Fibroblast of lung (primary cell): ENCODE measurements at places on chromosomes 12 and 14.

DNA sequence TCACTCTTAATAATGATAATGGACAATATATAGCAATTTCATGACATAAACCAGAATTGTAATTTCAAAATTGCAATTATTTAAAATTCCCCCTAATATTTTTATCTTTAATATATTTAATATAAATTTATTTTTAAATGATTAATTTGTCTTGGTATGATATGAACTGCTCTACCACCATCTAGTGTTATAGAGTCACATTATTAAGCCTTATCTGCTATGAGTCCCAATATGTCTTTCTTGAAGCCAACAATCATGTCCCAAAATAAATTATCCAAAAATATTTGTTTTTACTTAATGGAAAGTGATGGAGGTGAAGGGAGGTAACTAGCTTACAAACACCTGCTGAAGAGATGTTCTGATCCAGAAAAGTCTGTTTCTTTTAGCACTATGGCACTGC, 151.4 kb downstream of the KCNC2 start:
- DNase-seq, result no peak

DNA sequence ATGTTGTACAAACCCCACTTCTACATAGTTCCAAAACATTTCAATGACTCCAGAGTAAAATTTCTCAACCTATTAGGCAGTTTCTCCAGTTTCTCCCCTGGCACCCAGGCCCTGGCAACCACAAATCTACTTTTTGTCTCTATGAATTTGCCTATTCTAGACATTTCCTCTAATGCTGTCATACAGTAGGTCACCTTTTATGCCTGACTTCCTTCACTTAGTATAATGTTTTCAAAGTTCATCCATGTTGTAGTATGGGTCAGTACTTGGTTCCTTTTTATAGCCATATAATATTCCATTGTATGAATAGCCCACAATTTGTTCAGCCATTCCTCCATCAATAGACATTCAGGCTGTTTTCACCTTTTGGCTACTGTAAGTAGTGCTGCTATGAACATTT, 67.0 kb downstream of the SPRING1 start:
- no peak for DNase-seq

DNA sequence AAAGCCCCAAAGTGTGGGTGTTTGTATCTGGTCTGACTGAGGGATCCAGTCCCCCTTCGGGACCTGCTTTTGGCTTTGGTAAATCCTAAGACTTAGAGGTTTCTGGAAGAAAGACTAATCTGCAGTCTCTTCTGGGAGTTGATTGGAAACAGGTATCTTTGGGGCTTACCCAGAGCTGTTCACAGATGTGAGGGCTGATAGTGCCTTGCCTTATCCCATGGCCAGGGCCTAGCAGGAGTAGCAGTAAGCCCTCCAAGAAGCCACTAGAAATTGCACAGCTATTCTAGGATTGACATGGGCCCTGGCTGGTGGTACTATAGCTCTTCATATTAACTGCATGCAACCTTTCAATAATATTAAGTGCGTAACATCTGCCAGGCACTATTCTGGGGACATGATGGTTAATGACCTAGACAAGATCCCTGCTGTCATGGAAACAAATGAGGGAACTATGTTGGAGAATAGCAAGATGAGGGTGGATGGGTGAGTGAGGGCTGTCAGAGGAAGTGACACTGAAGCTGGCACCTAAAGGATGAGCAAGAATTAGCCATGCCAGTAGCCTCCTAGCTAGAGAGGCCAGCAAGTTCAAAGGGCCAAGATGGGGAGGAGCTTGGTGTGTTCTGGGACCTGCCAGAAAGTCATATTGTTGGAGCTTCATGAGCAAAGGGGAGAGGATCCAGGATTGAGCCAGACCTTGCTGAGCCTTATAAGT, 71.7 kb downstream of the CRADD start:
- no peak for DNase-seq

DNA sequence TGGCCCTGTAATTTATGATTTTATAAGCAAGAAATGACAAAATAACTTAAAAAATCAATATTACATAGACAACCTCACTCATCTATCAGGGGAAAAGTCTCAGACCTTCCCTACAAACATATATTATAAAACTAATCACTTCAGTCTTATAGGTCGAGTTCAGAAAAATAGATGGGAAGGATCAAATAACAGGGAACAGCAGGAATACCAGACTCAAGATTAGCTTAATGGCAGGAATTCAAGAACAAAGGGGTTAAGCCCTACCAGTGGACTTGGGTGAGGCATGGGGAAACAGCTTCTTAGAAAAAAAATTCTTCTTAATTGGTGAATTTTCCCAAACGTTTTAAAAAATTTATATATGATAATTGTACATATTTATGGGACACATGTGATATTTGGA, 51.6 kb upstream of the CRY1 start:
- peak; percentile 25 for DNase-seq

DNA sequence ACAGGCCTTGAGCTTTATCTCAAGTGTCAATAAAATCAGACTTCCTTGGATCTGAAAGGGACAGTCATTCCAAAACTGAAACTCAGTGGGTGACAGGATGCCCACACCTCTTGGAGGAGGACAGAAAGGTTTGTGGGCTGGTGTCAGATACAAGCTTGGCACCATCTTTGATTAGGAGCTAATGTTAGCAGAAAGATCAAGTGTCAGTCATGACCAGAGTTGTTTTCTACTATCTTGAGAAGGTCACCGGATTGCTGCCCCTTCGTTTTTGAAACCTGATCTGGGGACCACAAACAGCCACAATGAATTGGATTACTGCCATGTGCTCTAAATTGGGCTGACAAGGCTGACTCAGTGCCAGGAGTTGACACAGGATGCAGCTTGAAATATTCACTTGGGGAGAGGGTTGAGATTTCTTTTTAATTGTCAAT, 88.3 kb downstream of the OTOGL start:
- DNase-seq, result peak; percentile 61

DNA sequence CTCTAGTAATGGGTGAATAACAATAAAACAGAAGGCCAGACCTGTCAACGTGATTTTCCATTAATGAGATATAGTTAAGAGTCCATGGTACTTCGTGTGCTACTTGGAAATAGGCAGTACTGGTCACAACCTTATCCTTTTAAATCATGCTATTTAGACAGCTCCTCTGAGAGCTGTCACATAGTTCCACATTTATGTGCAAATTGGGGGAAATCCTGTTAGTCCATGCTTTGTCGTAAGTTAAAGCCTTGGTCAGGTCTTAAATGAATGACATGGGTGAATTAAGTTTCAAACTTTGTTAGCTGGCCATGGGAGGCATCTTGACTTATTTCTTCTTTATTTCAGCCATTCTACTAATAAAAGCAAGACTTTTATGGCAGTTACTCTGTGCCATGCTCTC, 11.9 kb upstream of the BHLHE41 start:
- DNase-seq, result no peak

GRCh38 chr12:109307051-109307450, 2.0 kb downstream of the FOXN4 start:
- DNase-seq, result no peak

- no peak for DNase-seq
Measured at GRCh38 chr12:19084547-19084946, 45.0 kb upstream of the PLEKHA5 start.

- DNase-seq, result no peak
Measured at GRCh38 chr12:47396902-47397663, 308.7 kb downstream of the RPAP3 start.

DNA sequence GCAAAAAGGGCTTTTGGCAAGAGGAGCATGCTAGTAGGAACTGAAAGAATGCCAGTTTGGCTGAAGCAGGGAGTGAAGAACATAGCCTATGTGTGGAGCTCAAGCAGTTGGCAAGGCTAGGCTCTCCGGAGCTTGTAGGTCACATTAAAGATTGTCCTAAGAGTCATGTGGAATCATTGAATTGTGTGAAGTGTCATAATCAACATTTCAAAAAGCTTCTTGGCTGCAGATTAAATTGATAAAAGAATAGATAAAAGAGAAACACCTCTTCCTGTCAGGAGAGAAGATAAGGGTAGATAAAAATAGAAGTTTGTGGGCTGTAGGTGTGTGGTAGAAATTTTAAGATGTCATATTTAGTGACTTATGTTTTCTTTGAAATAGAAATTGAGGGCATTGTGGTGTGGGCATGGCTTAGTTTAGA, 36.1 kb downstream of the CPSF6 start:
- no peak for DNase-seq

- DNase-seq, result peak; percentile 8
Measured at GRCh38 chr12:125773033-125773640, 707.9 kb downstream of the AACS start.

DNA sequence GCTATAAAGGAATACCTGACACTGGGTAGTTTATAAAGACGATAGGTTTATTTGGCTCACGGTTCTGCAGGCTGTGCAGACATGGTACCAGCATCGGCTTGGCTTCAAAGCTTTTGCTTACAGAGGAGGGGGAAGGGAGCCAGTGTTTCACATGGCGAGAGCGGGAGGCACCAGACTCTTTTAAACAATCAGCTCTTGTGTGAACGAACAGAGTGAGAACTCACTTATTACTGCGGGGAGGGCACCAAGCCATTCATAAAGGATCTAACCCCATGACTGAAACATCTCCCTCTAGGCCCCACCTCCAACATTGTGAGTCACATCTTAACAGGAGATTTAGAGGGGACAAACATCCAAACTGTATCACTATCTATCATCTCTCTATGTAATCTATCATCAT, 227.4 kb downstream of the TMEM132D start:
- no peak for DNase-seq

DNA sequence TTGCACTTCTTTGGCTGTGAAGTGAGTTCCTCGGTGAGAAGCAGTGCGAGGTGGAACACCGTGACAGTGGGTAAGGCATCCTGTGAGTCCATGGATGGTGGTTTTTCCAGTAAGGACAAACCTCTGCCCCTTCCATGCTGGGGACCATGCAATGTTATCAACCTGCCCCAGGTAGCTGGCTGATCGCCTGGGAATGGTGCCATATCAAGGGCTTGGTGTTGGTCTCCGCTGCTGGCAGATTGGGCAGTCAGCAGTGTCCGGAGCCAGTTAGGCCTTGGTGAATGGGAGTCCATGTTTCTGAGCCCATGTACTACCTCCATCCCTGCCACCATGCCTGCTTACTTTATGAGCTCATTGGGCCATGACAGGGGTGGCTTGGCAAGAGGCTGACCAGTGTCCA, 114.7 kb upstream of the C14orf180 start:
- no peak for DNase-seq

GRCh38 chr12:88416786-88417185, 163.5 kb downstream of the KITLG start:
- peak; percentile 56 for DNase-seq

- DNase-seq, result no peak
Measured at GRCh38 chr12:15116086-15116485, 105.1 kb downstream of the RERG start.

DNA sequence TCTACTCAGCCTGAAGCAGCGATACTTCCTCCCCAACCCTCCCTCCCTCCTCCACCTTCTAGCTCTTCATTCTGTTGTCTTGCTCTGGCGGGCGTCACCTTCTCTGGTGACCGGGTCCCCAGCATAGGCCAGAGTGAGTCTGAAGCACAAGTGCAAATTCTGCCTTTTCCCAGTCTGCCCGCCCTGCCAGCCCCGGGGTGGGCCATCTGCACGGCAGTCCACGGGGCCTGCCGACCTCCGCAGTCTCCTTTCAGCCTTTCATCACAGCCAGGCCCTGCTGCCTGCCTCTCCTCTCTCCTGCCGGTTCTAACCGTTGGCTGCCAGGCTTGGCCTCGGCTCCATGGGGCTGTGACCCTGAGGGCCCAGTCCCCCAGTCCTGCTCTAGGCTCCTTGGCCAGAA, 58.7 kb downstream of the TESC start:
- DNase-seq, result no peak

- DNase-seq, result no peak
Measured at GRCh38 chr12:63298386-63298930, 147.5 kb upstream of the AVPR1A start.

DNA sequence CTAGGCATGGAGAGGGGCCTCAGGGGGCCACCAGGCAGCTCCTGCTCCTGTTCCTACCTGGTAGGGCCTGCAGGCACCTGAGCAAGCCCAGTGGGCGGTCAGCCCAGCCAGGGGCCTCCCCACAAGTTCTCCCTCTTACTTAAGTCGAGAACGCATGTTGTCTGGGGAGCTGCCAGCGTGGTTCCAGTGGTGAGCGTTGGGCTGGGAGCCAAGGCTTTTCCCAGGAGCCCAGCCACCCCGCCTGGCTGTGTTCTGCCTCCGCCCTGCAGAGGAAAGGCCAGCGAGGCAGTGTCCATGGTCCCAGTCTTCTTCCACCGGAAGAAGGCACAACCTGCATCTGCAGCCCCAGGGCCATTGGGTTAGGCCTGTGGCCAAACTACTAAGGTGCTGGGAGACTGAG, 1.4 kb downstream of the C14orf180 start:
- peak; percentile 20 for DNase-seq

DNA sequence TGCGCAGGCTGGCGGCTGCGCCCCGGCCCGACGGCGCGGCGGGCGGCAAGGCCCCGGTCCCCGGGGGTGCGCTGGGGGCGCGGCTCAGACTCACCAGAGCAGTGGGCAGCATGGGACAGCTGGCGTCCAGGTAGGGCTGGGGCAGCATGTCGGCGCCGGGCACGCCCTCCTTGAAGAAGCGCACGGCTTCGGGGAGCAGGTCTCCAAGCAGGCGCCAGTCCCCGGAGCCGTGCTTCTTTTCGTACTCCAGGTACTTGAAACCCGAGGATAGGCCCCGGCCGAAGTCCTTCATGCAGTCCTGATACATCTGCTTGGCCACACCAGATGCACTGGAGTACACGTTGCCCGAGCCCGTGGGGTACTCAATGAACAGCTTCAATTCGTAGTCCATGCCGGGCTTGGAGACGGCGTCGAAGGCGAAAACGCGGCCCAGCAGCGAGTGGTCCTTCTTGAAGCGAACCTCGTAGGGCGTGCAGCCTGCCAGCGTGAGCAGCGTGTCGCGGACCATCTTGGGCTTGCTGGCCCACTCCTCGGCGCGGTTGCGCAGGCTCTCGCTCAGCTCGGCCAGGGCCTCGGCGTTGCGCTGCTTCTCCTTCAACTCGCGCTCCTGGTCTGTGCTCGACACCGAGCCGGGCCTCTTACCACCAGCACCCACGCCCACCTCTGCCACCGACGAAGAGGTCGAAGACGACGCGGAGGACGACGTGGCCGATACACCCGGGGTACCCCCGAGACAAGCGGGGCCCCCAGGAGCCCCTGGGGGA, 2.2 kb downstream of the IRF2BPL start:
- peak; percentile 50 for DNase-seq

DNA sequence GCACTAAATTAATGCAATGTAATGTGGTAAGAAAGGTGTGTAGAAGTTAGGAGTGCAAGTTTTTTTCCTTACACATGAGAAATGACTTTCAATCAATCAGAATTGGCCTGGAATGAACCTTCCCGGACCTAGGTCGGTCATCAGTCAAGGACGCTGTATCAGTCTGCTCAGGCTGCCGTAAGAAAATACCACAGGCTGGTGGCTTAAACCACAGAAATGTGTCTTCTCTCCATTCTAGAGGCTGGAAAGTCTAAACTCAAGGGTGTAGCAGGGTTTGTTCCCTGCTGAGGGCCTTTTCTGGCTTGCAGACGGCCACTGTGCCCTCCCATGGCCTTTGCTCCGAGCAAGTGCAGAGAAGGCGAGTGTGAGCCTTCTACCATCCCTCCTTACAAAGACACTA, 86.6 kb upstream of the DYNC1H1 start:
- no peak for DNase-seq

GRCh38 chr12:121565076-121565475, 15.7 kb downstream of the KDM2B start:
- no peak for DNase-seq
